ENCODE measurements at places on chromosomes 6 and 20.

DNA sequence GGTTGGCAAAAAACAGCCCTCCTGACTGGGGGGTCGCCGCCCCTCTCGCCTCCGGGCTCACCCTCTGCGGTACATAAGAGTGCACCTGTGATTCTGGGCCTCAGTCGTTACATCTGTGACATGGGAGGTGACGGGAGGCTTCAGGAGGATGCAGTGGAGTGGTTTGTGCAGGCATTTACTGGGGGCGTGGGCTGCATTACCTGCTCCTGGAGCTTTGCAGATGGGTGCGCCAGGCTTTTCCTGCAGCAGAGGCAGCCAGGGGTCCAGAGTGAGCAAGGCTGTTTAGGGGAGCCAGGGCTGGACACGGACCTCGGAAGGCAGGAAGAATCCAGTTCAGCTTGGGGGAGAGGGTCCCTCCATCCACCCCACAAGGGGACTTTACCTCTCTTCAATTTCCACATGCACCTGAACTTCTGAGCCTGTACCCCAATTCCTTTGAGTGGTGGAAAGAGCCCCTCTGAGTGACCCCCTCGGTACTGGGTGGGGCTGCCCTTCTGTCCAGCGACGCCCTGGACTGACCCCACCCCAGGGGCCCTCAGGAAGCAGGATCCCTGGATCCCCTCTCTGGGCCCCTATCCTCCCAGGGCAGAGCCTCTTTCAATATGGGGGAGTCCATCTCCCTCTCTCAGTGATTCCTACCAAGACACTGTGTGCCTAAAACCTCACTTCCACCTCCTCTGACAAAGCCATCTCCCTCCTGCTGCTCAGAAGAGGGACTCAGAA lies 134.0 kb downstream of the TAF4 start:
- DNase-seq, result no peak

DNA sequence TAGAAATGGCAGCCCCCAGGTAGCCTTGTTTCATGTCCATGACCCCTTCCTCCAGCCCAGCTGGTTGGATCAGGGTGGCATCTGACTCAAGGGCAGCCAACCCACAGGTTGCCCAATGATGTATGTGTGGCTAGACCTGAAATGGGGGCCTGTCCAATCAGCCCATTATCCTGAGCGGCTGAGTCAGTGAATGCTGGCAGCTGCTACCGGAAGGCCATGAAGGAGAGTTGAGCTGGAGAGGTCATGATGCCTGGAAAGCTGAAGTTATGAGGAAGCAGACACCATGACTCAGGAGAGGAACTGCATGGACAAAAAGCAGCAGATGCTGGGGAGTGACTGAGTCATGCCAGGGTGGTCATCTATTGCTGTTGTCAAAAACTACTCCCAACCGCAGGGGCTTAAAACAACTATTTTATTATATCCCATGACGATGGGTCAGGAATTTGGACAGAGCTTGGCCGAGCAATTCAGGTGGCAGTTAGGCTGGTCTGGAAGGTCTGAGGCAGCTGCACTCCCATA lies 67.3 kb downstream of the MDGA1 start:
- DNase-seq, result no peak

DNA sequence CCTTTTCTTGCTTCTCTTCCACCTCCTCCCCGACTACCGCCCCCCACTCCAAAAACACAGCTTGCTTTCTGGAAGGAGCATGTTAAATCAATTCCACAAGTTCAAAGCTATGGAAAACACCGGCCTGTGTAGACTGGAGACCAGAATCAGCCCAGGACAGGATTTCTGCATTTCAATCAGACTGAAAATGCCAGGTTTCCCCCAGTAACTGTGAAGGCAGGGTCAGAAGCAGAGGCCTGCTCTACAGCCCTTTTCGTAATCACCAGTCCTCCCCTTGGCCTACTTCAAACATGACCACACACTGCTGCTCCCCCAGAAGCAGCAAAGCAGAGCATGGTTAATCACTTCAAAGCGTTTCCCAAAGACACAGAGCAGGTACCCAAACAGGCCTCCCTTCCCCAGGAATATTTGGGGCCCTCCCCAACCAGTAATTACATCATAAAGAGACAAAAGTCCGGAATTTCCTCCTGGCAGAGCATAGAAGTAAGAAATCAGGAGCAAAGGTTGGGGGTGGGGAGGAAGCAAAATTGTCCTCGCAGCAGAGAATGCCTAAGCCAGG lies 38.4 kb downstream of the ZMYND8 start:
- peak; percentile 73 for DNase-seq

- DNase-seq, result no peak
Observed at GRCh38 chr6:42514745-42515144, 49.1 kb upstream of the UBR2 start.

GRCh38 chr6:33983721-33984465 lies 162.0 kb downstream of the GRM4 start:
- peak; percentile 13 for DNase-seq

GRCh38 chr6:131636880-131637792 lies at the start of gene ENPP3:
Gene ENPP3 (plus strand): TSS chr6:131637302. CDS start chr6:131637385, 83 bp downstream.
- no peak for DNase-seq

- DNase-seq, result no peak
Observed at GRCh38 chr6:134436281-134436815, 118.4 kb upstream of the SGK1 start.

DNA sequence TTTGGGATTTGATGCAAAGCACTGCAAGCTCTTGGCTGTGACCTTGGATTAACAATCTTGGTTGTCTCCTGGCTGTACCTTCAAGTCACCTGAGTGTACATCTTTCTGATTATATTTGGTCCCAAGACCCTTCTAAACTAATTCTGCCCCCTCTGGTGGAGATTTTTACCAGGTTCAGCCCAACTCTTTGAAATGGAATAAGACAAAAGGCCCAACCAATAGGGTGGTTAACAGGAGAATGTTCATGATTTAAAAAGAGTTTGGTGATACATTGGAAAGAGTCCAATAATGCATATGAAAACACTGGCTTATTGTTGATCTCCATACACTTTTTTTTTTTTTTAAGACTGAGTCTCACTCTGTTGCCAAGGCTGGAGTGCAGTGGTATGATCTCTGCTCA lies 77.5 kb upstream of the CD83 start:
- DNase-seq, result no peak

- DNase-seq, result no peak
Observed at GRCh38 chr6:100171533-100172321, 177.7 kb upstream of the MCHR2 start.

- no peak for DNase-seq
Observed at GRCh38 chr20:59804347-59804746, 129.1 kb downstream of the SYCP2 start.

DNA sequence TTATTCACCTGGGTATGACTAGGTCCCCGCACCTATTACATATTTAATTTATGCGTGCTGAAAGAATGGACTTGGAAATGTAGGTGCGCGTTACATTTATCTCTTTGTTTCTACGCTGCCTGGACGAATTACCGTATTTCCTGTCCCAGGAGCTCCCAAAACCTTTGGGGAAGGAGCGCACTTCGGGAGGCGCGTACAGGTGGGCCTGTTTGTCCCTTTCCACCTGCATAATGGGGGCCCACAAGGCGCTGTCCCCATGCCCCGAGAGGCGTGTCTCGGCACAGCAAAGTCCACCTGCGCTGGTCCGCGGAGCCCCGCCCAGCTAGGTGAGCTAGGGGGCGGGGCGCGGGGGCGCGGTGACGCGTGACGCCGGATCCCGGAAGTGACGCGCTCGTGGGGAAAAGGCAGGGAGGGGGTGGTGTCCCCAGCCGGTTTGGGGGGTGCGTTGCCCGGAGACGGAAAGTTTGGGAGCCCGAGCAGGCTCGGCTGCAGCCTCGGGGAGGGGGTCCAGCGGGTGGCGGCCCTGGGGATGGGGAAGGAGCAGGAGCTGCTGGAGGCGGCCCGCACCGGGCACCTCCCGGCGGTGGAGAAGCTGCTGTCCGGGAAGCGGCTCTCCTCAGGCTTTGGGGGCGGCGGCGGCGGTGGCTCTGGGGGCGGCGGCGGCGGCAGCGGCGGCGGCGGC lies at the start of gene ANKS1A:
Gene ANKS1A, plus strand, starts transcription at position 382 of the 682 bp plus-strand sequence. Its CDS starts 148 bp downstream, at position 530.
- peak; percentile 92 for DNase-seq

GRCh38 chr20:17636523-17637412 lies 45.3 kb downstream of the RRBP1 start:
- peak; percentile 80 for DNase-seq

DNA sequence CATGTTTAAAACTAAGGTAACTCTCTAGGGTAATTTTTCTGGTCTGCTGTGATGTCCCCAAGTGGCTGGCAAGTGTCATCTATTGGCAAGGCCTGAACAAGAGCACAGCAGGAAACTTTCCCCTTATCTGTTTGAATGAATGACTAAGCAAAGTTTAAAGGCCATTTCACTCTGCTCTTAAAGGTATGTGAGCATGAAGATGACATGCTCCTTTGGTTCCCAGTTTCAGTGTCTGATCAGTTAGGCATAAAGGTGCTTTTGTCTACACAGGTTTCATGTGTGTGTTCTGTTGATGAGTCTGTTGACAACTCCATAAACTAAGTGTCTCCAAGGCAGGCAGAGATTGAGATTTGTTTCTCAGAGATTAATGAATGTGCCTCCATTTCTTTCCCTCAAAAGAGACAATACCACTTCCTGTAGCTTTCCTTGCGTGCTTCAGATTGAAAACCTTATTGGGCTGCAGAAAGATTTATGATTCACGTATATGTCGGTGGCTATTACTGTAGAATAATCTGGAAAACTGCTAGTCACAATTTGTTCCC lies 83.9 kb downstream of the MAP3K7 start:
- DNase-seq, result no peak

- DNase-seq, result no peak
Observed at GRCh38 chr20:34639755-34640222, 37.1 kb downstream of the PIGU start.

DNA sequence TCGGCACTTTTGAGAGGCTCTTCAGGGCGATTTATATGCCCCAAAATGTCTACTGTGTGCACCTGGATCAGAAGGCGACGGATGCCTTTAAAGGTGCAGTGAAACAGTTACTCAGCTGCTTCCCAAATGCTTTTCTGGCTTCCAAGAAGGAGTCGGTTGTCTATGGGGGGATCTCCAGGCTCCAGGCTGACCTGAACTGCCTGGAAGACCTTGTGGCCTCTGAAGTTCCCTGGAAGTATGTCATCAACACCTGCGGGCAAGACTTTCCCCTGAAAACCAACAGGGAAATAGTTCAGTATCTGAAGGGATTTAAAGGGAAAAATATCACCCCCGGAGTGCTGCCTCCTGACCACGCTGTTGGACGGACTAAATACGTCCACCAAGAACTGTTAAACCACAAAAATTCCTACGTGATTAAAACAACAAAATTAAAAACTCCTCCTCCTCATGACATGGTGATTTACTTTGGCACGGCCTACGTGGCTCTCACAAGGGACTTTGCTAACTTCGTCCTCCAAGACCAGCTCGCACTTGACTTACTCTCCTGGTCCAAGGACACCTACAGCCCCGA lies 8.2 kb downstream of the GCNT2 start:
- DNase-seq, result peak; percentile 18

DNA sequence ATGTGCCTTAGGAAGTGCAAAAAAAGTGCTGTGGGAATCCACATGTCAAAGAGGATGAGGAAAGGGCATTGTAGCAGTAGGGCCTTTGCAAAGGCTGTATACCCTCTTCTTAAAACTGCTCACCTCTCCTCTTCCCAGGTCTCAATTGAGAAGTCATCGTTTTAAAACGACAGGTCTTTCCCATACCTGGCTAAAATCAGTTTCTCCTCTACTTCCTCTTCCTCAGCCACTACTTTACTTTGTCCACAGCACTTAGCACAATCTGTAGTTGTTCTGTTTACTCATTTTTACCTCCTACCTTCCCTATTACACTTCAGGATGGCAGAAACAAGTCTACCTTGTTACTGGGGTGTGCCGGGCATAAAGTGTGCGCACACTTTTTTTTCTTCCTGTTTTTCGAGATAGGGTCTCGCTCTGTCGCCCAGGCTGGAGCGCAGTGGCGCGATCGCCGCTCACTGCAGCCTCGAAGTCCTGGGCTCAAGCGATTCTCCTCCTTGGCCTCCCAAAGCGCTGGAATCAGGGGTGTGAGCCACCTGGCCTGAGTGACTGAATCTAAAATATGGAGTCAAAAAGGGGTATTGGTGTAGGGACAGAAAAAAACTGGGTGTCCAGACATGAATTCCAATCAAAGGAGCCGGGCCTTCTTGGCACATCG lies 9.8 kb upstream of the ELOVL5 start:
- DNase-seq, result no peak

GRCh38 chr6:72654071-72654621 lies 32.3 kb downstream of the KCNQ5 start:
- no peak for DNase-seq

DNA sequence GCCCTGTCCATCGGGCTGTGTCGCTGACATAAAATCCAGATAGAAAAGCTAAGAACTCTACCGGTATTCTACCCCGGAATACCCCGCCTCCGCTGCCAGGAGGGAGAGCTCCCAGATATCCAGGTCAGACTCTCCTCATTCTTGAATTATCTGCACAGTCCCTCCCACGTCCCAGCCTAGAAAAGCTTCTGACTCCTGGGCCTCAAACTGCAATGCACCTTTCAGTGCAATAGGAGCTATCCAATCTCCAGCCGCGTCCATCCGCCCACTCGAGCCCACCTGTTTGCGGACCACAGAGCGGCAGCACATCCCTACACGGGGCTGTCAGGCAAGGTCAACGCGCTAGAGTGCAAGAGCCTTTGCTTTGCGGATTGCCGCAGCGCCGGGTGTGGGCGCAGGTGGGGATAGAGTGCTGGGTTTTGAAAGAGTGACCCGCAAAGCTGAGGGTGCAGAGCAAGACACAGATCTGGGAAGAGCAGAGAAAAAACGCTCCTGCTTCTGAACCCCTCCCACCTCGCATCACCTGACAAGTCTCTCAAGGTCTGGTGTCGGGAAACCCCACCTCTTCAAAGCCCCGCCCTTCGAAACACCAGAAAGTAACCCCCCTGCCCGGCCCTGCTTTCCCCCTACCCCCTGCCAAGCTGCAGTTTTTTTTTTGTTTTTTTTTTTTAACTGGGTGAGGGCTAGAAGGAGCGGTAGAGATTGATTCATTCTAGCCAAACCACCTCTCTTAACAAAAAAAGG lies 1.3 kb downstream of the TAPBP start:
- peak; percentile 94 for DNase-seq

- DNase-seq, result no peak
Observed at GRCh38 chr6:2576499-2576898, 174.2 kb downstream of the MYLK4 start.

- DNase-seq, result no peak
Observed at GRCh38 chr20:52524861-52525260, 333.3 kb upstream of the ZFP64 start.

Measured in H9 (cell line).